DMS79 (cell line): ENCODE measurements at places on chromosomes 4 and X.

DNA sequence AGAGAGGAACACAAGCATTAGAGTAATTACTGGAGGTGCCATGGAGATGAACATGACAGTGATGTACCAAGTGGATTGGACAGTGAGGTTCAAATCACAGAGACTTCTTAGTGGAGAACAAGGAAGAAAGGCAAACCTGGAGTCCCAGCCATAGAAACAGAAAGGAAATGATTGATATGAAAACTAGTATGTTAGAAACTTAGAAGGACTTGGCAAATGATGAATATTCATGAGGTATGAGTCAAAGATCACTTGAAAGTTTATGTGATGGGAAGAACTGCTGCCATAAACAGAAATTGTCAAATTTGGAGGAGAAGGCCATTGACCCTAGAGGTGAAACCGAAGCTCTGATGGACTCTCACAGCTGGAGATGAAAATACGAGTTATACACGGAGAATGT, 88.2 kb downstream of the PHOX2B start:
- no peak for DNase-seq

DNA sequence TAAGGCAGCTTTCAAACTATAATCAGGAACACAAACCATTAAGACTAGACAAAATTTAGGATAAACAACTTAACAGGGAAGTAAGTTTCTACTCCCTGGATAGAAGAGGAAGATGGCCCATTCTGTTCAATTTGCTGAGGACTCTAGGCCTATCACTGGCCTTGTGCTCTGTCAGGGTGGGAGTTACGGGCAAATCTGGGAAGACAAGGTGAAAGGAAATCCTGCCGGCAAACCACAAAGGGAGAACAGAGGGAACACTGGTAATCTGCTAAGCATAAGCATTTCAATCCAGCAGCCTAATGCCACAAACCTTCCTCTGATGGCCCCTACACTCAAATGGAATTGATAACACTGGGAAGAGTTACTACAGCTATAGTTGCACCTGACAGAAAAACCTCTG, 8.3 kb downstream of the GPR82 start:
- DNase-seq: no peak

DNA sequence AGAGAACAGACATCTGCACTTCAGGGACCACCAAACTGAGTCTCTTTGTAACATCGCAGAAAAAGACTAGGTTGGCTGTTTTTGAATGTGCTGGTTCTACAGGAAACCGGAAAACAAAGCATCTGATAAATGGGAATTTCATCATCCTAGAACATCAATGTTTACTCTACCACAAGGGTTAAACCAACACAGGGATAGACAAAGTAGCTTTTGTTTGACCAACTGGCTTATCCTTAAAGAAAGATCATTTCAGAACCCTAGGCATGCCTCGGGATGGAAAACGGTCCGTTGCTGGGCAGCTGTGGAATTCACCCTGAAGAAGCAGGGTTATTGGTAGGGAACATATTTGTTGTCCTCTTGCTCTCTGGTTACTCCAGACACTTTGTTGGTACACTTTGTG, 2355.5 kb upstream of the AGA start:
- no peak for DNase-seq

- DNase-seq: no peak
Measured at GRCh38 chrX:153538424-153538823, 21.0 kb downstream of the ATP2B3 start.

DNA sequence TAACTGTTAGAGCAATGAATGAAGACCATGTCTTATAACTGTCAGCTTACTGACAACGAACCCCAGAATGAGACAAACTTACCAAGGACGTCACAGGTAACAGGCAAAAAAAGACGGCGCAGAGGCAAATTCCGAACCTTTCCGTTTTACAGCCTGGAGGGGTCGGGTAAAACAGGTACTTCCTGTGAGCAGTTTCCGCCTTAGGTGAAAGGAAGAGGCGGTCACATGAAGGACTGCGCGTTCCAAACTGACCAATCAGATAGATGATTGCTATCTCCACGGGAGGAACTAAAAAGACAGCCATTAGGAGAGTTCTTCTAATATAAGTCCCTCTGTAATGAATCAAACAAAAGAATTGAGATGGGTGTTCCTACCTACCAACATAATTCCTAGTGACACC, at the start of gene COX7B2:
Gene COX7B2 (minus strand): TSS at position 168 of the 400 bp plus-strand sequence. CDS start 174,053 bp downstream, outside the sequence.
- no peak for DNase-seq

- no peak for DNase-seq
Measured at GRCh38 chr4:53055716-53056403, 193.7 kb downstream of the RASL11B start.

GRCh38 chr4:37649268-37649667, 36.9 kb downstream of the RELL1 start:
- DNase-seq: no peak

- DNase-seq: no peak
Measured at GRCh38 chrX:53039236-53039635, 9.4 kb upstream of the GPR173 start.

- DNase-seq: no peak
Measured at GRCh38 chrX:22021751-22022324, 10.3 kb upstream of the PHEX start.
